ENCODE measurements at places on chromosomes 12 and 14.
A peak's percentile ranks its signal among the peaks of the same experiment; 100 is the strongest.

DNA sequence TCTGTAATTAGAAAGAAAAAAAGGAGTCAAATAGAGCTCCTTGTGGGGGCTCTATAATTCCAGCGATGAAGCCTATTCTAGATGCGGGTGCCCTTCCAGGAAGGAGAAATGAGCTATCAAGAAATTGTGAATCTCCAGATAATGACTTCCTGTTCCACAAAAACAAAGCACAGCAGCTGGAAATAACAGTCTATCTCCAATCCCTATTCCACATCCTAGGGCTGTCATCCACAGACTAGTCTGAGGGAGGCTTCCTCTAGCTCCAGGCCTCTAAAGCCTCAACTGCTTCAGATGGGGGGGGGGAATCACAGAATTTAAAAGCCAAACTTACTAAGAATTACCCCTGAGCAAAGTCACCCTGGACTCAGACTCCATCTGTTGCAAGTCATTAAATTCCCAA is 77.4 kb upstream of the GTF2A1 start:
- peaks cover 5% of the 10 kb centered on the region for H3K36me3 ChIP-seq
- peaks cover 5% of the 10 kb centered on the region for H3K4me1 ChIP-seq
- H3K27me3 ChIP-seq: no peaks in the 10 kb centered on the region
- DNase-seq: no peak
- no peak overlapping the region for H3K4me3 ChIP-seq

DNA sequence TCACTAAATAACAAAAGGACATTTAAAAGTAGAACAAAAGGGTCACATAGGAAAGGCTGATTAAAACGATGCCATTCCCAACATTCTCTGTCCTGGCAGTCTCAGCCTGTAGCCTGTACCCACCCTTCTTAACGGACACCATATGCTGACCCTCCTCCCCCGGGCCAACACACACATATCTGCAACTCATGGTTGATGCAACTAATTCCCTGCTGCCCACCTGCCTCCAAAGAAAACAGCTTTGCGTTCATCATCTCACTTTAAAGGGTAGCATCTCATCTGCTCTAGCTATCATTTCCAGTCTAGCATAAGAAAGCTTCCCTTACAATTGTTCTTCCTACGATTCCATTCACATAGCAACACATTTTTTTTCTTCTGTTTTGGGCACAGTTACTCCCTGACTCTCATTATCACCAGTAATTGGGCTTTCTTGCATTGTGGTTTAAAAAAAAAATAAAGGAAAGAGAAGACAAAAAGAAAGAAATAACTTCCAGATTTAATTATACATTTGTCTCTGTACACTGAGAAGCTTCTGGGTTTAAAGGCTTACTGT is 92.9 kb downstream of the KCNC2 start:
- no peaks in the 10 kb centered on the region for H3K36me3 ChIP-seq
- H3K27ac ChIP-seq: peak overlapping the region; percentile 49
- H3K4me1 ChIP-seq: peaks cover 45% of the 10 kb centered on the region
- H3K4me3 ChIP-seq: no peak overlapping the region
- no peaks in the 10 kb centered on the region for H3K27me3 ChIP-seq
- no peak for DNase-seq

- H3K4me1 ChIP-seq: peaks cover 21% of the 10 kb centered on the region
- H3K4me3 ChIP-seq: no peak overlapping the region
- H3K27me3 ChIP-seq: no peaks in the 10 kb centered on the region
These were observed 8.1 kb downstream of the GPX2 start for GRCh38 chr14:64934338-64934929.

- no peak for DNase-seq
- peaks cover 31% of the 10 kb centered on the region for H3K4me1 ChIP-seq
- H3K4me3 ChIP-seq: no peak overlapping the region
These were observed 61.7 kb upstream of the OVCH1 start for GRCh38 chr12:29559198-29559597.

- H3K27ac ChIP-seq: no peak overlapping the region
- no peak overlapping the region for H3K4me3 ChIP-seq
- DNase-seq: no peak
- H3K4me1 ChIP-seq: no peaks in the 10 kb centered on the region
- H3K36me3 ChIP-seq: no peaks in the 10 kb centered on the region
These were observed 1261.2 kb downstream of the TMEM121 start for GRCh38 chr14:106787626-106788025.

GRCh38 chr12:78192979-78193378 is 362.3 kb downstream of the NAV3 start:
- H3K27me3 ChIP-seq: no peaks in the 10 kb centered on the region
- peak overlapping the region; percentile 69 for H3K27ac ChIP-seq
- DNase-seq: no peak
- H3K36me3 ChIP-seq: no peaks in the 10 kb centered on the region

GRCh38 chr12:82758749-82759330 is 72.1 kb downstream of the TMTC2 start:
- H3K27ac ChIP-seq: no peak overlapping the region
- H3K4me1 ChIP-seq: peaks cover 32% of the 10 kb centered on the region
- H3K27me3 ChIP-seq: no peaks in the 10 kb centered on the region
- no peak for DNase-seq
- no peak overlapping the region for H3K4me3 ChIP-seq
- peaks cover 4% of the 10 kb centered on the region for H3K36me3 ChIP-seq

DNA sequence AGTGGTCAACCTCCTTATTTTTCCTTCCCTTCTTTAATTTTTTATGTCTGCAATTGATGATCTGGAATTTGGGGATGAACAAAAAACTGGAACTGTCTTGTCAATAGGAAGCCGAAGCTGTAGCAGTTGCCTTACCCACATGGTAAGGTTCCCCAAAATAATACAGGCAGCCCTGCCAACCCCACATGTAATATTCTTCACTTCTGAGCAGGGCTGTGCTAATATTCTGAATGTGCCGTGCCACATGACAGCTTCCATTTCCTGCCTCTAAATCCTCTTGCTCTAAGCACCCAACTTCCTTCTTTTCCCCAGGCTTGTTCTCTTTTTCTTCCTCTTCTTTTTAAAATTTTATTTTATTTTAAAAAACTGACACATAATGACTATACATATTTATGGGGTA is 39.6 kb downstream of the GPATCH2L start:
- H3K4me1 ChIP-seq: no peaks in the 10 kb centered on the region
- DNase-seq: no peak
- H3K36me3 ChIP-seq: peaks cover 49% of the 10 kb centered on the region

- H3K36me3 ChIP-seq: no peaks in the 10 kb centered on the region
- no peak overlapping the region for H3K27ac ChIP-seq
- H3K4me3 ChIP-seq: no peak overlapping the region
- H3K27me3 ChIP-seq: peaks cover 76% of the 10 kb centered on the region
These were observed 6.6 kb downstream of the PTHLH start for GRCh38 chr12:27965966-27966365.

- no peak overlapping the region for H3K27ac ChIP-seq
- H3K27me3 ChIP-seq: no peaks in the 10 kb centered on the region
- no peak for DNase-seq
- peaks cover 8% of the 10 kb centered on the region for H3K36me3 ChIP-seq
- H3K4me3 ChIP-seq: peak overlapping the region; percentile 82
These were observed 1.7 kb downstream of the ANKRD9 start for GRCh38 chr14:102507857-102508312.

- H3K36me3 ChIP-seq: no peaks in the 10 kb centered on the region
- peak overlapping the region; percentile 21 for H3K27ac ChIP-seq
- peaks cover 47% of the 10 kb centered on the region for H3K4me1 ChIP-seq
These were observed 73.6 kb downstream of the SRGAP1 start for GRCh38 chr12:63917864-63918799.

GRCh38 chr12:52054833-52055730 is 3.8 kb downstream of the NR4A1 start:
- peaks cover 21% of the 10 kb centered on the region for H3K4me1 ChIP-seq
- no peaks in the 10 kb centered on the region for H3K36me3 ChIP-seq
- H3K4me3 ChIP-seq: no peak overlapping the region
- peaks cover 8% of the 10 kb centered on the region for H3K27me3 ChIP-seq
- H3K27ac ChIP-seq: no peak overlapping the region
- no peak for DNase-seq

DNA sequence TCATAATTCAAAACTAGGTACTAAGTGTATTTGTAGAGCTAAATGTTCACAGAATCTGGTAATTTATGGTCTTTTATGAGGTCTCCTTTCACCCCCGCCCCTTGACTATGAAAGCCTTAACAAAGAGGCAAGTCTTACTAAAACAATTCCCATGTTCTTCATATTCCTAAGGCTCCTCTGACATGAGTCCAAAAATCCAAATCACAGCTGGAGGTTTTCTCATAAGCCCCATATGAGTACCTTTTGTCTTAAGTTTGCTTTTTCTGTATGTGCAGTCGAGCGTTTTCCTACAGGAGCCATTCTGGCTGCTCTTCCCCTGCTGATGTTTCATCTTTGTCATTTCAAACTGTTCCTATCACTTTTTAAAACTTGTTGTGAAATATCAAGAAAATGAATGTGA is 55.2 kb downstream of the SIX1 start:
- no peaks in the 10 kb centered on the region for H3K36me3 ChIP-seq
- no peak overlapping the region for H3K27ac ChIP-seq
- H3K4me1 ChIP-seq: peaks cover 6% of the 10 kb centered on the region
- peaks cover 4% of the 10 kb centered on the region for H3K27me3 ChIP-seq

- DNase-seq: no peak
- peaks cover 6% of the 10 kb centered on the region for H3K36me3 ChIP-seq
- no peaks in the 10 kb centered on the region for H3K27me3 ChIP-seq
- H3K4me1 ChIP-seq: peaks cover 37% of the 10 kb centered on the region
- H3K4me3 ChIP-seq: no peak overlapping the region
These were observed 87.1 kb downstream of the ZFP36L1 start for GRCh38 chr14:68705741-68706283.

DNA sequence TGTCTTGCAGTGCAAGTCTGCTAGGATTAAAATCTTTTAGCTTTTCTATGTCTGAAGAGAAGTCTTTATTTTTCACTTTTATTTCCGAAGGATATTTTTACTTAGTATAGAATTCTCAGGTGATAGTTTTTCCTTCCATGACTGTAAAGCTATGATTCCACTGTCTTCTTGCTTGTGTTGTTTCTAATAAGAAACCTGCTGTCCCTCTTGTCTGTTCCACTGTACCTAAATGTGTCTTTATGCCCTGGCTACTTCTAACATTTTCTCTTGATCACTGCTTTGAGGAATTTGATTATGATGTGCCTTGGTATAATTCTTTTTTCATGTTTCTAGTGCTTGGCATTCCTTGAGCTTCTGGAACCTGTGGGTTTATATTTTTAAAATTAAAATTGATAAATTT is 228.7 kb downstream of the CACNA1C start:
- DNase-seq: no peak
- peaks cover 14% of the 10 kb centered on the region for H3K27me3 ChIP-seq
- peaks cover 49% of the 10 kb centered on the region for H3K4me1 ChIP-seq
- H3K4me3 ChIP-seq: no peak overlapping the region

DNA sequence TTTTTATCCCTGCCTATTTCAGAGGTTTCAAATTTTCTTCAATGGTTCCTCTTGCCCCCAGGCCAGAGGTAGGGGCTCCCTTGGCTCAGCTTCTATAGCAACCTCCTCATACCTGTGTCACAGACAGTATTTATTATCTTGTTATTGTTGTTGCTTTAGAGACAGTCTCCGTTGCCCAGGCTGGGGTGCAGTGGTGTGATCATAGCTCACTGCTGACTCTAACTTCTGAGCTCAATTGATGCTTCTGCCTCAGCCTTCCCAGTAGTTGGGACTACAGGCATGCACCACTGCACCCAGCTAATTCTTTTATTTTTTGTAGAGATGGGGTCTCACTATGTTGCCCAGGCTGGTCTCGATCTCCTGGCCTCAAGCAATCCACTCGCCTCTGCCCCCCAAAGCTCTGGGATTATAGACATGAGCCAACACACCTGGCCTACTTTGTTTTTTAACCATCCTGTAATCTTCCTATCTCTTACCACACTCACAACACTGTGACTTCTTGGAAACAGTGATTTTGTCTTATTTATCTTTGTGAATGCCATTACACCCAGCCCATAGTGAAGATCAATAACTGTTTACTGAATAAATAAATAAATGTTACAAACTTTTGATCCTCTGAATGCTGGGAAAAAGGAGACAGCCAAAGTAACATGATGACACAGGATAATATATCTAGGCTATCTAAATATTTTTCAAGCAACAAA is 95.9 kb downstream of the PHLDA1 start:
- peaks cover 21% of the 10 kb centered on the region for H3K4me1 ChIP-seq
- no peak overlapping the region for H3K4me3 ChIP-seq
- DNase-seq: no peak
- H3K36me3 ChIP-seq: peaks cover 10% of the 10 kb centered on the region
- H3K27me3 ChIP-seq: peaks cover 4% of the 10 kb centered on the region

Measured in nephron progenitor cell (in vitro differentiated cells).